Retinal pigment epithelial cell (primary cell): ENCODE measurements at places on chromosomes 4 and X.

GRCh38 chrX:154719132-154719675 lies 31.7 kb downstream of the GAB3 start:
- no peak for DNase-seq

DNA sequence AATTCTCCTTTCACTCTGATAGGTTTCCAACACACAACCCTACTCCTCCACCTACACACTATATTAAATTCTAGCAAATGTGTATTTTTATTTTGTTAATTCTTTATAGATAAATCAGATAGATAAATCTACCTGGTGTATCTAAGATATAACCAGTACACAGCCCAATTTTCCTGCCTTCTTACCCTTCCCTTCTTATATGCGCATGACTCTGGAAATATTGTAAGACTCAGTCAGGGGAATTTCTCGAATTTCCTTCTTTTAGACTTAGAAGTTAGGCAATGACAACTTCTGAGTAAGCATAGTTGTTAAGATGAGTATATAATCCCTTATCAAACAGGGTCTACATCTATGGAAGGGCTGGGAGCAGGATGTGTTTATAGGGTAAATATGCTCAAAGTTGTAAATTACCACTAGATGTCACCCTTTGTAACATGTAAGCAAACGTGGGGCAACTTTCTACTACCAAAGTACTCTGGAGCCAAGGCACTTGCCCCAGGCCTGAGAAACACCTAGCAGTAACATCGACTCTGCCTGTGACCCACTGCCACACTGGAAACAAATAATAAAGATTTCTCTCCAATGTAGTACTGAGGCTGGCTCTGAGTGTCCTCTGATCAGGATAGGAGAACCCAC lies 444.7 kb downstream of the IQCM start:
- DNase-seq = peak; percentile 34

DNA sequence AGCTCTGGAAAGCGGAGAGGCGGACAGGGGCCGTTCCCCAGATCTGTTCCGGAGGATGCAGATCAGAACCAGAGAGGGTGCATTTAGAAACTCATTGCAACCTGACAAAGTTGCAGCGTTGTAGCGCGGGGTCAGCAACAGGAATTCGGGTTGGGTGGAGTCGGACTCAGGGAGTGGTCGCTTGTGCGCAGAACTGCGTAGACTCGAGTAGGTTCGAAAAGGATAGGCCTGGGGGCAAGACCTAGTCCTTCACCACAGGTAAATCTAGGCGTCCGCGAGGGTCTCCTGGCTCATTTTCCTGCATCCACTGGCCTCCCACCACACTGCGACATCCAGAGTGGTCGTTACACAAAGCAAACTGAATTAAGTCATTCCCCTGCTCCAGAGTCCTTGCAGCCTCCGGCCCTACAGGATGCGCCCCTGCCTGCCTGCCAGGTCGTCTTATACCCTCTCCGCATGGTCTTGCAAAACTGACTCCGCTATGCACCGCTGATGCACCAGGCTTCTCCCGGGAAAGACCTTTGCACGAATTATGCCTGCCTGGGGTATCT lies 4.7 kb upstream of the ZNF518B start:
- no peak for DNase-seq

GRCh38 chr4:89307446-89308160 lies at the start of gene GPRIN3:
Gene GPRIN3 (minus strand): TSS chr4:89307800. CDS start chr4:89250110, 57,690 bp downstream.
- DNase-seq = no peak

DNA sequence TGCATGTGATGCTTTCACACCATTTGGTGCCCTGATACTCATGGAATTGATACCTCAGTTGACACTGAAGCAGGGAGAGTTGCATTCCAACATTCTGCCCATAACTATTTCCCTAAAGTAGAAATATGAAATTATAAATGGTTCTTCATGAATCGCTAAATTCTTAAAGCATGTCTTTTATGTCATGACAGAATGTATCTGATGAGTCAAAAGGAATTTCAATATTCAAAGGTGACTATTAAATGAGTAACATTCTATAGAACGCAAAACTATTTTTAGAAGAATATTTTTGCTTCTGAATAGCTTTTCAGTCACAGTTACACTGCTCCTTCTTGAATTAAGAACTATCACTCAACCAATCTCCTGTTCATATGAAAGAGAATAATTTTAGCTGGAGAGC lies 152.8 kb downstream of the ADGRA3 start:
- DNase-seq = no peak

GRCh38 chrX:105872941-105873340 lies 50.6 kb downstream of the NRK start:
- DNase-seq = no peak

GRCh38 chr4:88104902-88105610 lies 53.4 kb downstream of the ABCG2 start:
- peak; percentile 10 for DNase-seq

DNA sequence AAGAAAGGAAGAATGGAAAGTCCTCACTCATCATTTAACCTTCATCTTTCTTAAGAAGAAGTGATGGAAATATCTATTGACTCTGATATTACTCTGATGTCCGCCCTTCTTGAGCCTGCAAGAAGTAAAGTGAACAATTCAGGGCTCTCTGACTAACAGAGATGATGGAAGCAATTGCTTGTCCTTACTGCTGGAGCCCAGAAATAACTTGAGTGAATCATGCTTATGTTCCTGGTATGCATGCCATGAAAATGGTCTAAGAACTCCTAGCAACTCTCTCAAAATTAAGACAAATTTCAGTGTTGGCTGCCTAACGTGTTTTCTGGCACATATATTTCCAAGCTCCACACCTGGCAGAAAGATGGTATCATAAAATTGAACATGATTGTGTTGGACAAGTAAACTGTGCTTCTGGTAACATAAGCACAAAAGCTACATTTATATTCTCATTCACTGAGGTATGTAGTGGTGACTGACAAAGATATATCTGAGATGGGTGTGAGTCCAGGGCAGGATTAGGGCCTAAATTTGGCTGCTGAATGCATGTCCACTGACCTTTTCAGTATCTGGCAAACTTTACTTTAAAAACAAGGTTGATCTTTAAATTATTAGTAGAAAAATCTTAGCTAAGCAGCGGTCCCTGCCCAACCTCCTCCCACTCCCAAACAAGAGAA lies 109.2 kb upstream of the OTUD4 start:
- no peak for DNase-seq

- peak; percentile 14 for DNase-seq
Observed at GRCh38 chrX:36407836-36408235, 488.3 kb downstream of the CFAP47 start.

DNA sequence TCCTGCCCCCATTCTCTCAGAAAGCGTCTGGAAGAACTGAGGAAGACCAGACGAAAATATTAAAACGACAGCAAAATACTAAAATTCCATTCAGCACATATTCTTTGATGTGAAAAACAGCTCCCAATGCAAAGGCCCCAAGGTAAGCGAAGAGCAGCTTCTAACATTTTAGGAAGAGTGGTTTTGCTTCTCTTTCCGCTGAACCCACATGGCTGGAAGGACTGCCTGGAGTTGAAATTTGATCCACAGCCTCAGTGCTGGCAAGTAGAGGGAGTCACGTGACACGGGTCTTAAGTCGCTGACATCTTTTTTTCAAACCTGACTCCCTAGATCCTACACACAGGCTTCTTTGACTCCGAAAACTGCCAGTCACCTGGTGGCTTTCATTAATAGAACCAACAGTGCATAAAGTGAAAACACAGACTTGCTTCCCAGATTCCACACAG lies at the start of gene FAM13A:
TSS of gene FAM13A (minus strand) at position 233 of the 446 bp plus-strand sequence. CDS start at position 12, 221 bp downstream.
- peak; percentile 99 for DNase-seq

- no peak for DNase-seq
Observed at GRCh38 chr4:173446416-173446815, 47.5 kb upstream of the SCRG1 start.

DNA sequence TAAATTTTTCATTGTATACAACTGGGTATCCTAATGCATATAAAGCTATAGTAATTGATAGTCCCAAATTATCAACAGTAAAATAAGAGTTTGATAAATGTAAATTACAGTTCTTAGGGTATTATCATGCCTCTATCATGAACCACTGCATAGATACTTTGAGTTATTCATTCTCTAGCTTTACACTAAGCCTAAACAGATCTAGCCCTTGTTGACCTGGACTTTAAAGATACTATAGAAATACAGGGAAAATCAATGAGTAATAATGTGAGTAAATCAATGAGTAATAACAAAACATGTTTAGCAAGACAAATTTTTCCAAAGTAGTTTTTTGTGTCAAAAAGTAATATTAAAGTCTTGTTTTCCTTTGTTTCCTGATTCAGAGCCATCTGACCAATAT lies 228.4 kb downstream of the SCFD2 start:
- DNase-seq = no peak

GRCh38 chr4:106366026-106366425 lies 2.6 kb downstream of the GIMD1 start:
- no peak for DNase-seq

DNA sequence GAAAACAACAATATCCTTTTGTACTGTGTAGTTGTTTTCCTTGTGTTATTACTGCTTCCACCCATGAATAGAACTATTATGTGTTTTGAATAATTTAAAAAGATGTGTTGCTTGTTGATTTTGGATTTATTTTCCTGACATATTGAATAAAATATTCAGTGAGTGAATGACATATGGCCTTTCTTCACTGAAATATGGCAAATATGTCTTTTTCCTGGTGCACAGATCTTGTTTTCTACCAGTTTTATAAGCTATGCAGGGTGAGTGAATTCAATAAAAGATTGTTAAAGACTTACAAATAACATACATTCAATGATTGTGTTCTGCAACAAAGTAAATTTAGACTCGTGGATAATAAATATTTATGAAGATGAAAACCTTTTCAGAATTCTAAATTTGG lies 1216.3 kb upstream of the ADGRL3 start:
- no peak for DNase-seq

DNA sequence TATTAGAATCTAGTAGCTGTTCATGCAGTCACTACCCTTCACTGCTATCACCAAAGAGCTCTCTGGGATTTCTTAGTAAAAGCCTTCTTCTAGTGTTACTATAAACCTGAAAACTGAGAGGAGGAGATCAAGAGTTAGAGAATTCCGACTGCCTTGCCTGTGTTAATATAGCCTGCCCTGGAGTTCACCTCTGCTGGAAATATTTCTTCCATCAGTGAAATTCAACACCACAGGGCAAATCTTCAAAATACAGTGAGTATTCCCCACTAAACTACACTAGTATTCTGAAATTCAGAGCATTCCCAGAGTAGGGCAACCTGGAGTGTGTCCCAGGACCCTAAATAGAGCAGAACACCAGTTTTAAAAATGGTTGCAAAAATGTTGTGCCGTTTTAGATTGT lies 301.1 kb downstream of the ARHGAP24 start:
- no peak for DNase-seq

DNA sequence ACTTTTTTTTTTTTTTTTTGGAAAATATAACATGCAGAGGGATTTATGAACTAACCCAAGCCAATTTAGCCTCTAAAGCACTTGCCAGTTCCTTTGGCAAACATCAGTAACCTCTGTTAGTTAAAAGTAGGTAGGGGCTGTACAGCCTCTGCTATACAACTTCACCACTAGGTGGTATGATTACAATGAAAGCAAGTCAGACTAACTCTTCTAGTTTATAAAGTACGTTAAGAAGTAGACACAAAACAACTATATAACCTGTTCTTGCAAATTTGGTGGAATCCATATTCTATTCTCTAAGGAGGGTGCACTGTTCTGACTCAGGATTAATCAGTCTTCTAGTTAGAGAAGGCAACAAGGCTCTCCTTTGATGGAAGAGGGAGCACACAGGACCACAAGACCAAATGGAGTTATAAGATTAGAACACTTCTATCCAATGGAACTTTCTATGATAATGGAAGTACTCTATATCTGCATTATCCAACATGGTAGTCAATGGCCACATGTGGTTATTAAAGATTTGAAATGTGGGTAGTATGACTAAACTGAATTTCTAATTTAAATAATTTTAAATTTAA lies 12.8 kb downstream of the AIMP1 start:
- no peak for DNase-seq

DNA sequence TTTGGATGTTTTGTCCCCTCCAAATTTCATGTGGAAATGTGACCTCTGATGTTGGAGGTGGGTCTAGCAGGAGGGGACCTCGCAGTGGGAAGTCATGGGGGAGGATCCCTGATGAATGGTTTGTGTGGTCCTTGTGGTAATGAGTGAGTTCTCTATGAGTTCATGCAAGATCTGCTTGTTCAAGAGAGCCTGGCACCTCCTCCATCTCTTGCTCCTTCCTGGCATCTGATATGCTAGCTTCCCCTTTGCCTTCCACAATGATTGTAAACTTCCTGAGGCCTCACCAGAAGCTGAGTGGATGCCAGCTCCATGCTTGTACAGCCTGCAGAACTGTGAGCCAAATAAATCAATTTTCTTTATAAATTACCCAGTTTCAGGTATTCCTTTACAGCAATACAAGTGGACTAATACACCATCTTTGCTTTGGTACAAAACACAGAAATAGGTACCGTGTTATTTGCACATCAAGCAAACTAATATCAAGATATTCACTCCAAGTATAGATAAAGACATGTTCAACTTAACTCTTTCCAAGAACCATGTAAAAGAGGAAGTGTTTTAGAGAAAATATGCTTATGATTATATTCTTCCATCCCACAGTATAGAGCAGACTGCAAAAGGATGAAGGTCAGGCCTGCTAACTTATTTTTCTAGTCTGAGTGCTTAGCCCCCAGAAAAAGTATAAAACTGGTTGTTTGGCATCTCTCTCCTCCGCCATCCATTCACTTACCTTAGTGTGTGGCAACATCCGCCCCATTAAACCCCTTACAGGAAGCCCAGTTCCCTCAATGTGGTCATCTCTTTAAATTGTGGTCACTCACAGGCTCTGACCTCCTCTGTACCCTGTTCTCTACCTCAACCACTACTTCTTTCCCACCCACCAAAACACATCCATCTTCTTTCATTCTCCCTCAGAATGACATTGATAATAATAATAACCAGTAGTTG lies 6.7 kb downstream of the ARAP2 start:
- no peak for DNase-seq

DNA sequence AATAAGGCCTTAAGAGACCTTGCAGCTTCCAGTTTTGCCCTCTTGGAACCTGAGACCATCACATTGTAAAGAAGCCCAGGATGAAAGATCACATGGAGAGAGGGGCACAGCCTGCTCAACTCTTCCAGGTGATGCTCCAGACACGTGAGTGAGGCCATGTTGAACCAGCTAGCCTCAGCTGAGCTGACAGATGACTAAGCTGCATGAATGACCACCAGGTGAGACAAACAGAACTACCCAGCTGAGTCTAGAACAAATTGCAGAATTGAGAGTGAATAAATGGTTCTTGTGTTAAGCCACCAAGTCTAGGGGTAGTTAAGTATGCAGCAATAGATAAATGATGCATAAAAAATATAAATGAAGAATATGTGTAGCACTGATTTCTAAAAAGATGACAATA lies 16.8 kb upstream of the GPR82 start:
- DNase-seq = no peak

DNA sequence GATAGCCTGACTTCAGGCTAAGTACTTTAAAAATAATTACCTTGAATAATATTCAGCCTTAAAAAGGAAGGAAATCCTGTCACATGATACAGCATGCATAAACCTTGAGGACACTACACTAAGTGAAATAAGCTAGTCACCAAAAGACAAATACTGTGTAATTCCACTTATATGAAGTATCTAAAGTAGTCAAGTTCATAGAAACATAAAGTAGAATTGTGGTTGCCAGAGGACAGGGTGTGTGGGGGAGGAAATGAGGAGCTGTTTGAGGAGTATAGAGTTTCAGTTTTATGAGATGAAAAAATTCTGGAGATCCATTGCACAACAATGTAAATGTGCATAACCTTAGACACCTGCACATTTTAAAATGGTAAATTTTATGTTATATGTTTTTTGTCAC lies 5.6 kb upstream of the STPG2 start:
- DNase-seq = no peak
